ENCODE measurements at places on chromosomes 16 and 17.

DNA sequence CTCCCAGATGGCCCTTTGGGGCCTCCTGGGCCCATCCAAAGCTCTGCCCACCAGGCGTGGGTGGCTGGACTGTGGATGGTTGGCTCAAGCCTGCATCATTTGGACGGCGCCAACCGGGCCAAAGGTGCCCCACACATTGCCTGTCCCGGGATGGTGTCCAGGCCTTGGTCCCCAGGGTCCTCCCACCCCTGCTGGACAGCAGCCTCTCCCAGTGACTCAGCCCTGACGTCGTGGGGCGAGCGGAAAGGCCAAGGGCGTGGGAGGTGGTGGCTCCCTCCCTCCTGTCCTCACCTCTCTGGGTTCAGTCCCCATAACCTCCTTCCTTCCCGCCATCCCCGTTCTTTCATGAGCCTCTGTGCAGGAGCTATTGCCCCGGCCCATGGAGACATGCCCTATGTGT lies 42.1 kb upstream of the DLX4 start:
- no peak for DNase-seq

- no peak for DNase-seq
These were observed 73.7 kb downstream of the ZFHX3 start for GRCh38 chr16:72974142-72974769.

GRCh38 chr16:87960852-87961251 lies 9.6 kb downstream of the BANP start:
- DNase-seq, result no peak

DNA sequence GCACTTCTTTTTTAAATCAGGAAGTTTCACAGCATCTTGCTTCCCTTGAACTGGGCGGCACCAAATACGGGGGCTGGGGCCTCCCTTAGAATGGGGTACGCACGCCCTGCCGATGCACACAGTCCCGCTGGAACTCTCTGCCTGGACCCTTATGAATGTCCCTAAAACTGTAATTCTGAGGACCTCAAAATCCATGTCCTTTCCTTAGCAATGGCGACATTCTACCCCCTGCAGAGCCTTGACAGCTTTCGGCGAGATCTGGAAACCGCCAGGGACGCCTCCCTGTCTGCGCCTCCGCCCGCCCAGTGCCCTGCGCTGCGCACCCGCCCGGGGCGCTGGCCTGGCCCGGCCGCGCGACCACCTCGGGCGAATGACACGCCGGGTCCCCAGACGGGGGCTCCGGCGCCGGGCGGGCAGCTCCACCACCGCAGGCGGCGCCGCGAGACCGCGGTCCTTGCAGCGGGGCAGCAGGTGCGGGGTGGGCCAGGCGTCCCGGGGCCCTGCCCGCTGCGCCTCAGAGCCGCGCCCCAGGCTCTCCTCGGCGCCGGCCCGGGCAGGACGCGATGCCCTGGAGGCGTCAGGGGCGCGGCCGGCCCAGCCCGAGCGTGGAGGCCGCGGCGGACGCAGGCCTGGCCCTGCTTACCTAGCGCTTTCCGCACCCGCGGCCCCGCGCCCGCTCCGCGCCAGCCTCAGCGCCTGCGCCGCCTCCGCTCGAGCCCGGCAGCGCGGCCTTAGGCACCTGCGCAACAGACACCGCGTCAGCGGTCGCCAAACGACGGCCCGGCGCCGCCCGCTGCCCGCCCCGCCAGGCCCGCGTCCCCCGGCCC lies 548 bp downstream of the HAGH start:
- peak; percentile 79 for DNase-seq

Data from kidney tubule cell (primary cell).